Astrocyte (in vitro differentiated cells and primary cell): ENCODE measurements at places on chromosomes 5 and 9.

GRCh38 chr9:108386032-108386431 lies 469.8 kb downstream of the ACTL7B start:
- no peak for DNase-seq
- H3K27ac ChIP-seq: no peak overlapping the region
- H3K4me1 ChIP-seq: peaks cover 12% of the 10 kb centered on the region
- H3K36me3 ChIP-seq: no peaks in the 10 kb centered on the region
- no peaks in the 10 kb centered on the region for H3K27me3 ChIP-seq

DNA sequence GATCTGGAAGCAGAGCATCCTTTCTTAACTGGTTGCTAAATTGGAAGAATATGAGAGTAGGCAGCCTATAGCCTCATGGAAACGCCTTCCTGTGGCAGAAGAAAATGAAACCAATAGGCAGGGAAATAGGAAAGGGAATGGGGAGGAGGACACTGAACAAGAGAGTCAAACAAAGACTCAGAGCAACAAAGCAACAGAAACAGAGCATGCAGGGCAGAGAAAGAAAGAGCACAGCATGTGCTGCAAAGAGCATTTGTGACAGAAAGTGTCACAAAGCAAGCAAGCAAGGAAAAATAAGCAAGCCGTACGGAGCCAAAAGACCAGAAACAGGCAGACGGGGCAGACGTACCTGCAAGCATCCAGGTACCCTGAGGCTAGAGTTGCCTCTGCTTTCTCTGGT lies 123.1 kb downstream of the RAPGEF6 start:
- H3K27me3 ChIP-seq: no peaks in the 10 kb centered on the region
- no peak for DNase-seq
- no peak overlapping the region for H3K27ac ChIP-seq
- H3K36me3 ChIP-seq: no peaks in the 10 kb centered on the region

- no peaks in the 10 kb centered on the region for H3K4me1 ChIP-seq
- no peaks in the 10 kb centered on the region for H3K27me3 ChIP-seq
- H3K4me3 ChIP-seq: no peak overlapping the region
- no peak for DNase-seq
- H3K36me3 ChIP-seq: no peaks in the 10 kb centered on the region
Observed at GRCh38 chr5:179387151-179388110, 42.2 kb upstream of the ADAMTS2 start.

GRCh38 chr5:171312129-171312974 lies 3.3 kb downstream of the TLX3 start:
- H3K36me3 ChIP-seq: no peaks in the 10 kb centered on the region
- peaks cover 10% of the 10 kb centered on the region for H3K4me1 ChIP-seq
- no peak for DNase-seq
- H3K27me3 ChIP-seq: peaks cover 91% of the 10 kb centered on the region

GRCh38 chr9:121840838-121841760 lies 189.7 kb downstream of the DAB2IP start:
- no peak overlapping the region for H3K4me3 ChIP-seq
- DNase-seq: no peak
- no peaks in the 10 kb centered on the region for H3K36me3 ChIP-seq
- peaks cover 4% of the 10 kb centered on the region for H3K27me3 ChIP-seq
- no peak overlapping the region for H3K27ac ChIP-seq

DNA sequence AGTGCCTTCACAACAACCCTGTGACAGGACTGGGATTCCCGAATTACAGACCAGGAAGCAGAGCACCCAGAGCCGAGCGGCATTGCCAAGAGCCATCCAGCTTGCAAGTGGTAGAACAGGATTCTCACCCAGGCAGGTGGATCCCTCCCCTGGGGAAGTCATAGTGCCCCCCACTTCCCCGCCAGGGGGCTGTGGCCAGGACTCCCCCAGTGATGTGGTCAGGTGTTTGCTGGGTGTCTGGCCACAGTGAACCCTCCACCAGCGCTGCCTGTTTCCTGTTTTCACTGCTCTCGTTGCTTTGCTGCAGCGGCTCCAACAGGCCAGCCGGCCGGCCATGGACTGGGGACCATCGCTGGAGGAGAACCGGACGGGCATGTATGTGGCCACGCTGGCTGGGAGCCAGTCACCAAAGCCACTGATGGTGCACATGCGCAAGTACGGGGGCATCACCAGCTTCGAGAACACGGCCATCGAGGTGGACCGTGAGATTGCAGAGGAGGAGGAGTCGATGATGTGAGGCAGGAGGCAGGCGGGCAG lies 19.3 kb downstream of the SLC6A7 start:
- peak; percentile 85 for DNase-seq
- H3K4me1 ChIP-seq: peaks cover 28% of the 10 kb centered on the region
- no peak overlapping the region for H3K4me3 ChIP-seq
- no peaks in the 10 kb centered on the region for H3K36me3 ChIP-seq

- no peak overlapping the region for H3K27ac ChIP-seq
- no peaks in the 10 kb centered on the region for H3K27me3 ChIP-seq
- no peak for DNase-seq
- H3K4me1 ChIP-seq: peaks cover 13% of the 10 kb centered on the region
- H3K36me3 ChIP-seq: no peaks in the 10 kb centered on the region
- no peak overlapping the region for H3K4me3 ChIP-seq
Observed at GRCh38 chr5:144481861-144482260, 311.2 kb downstream of the KCTD16 start.

DNA sequence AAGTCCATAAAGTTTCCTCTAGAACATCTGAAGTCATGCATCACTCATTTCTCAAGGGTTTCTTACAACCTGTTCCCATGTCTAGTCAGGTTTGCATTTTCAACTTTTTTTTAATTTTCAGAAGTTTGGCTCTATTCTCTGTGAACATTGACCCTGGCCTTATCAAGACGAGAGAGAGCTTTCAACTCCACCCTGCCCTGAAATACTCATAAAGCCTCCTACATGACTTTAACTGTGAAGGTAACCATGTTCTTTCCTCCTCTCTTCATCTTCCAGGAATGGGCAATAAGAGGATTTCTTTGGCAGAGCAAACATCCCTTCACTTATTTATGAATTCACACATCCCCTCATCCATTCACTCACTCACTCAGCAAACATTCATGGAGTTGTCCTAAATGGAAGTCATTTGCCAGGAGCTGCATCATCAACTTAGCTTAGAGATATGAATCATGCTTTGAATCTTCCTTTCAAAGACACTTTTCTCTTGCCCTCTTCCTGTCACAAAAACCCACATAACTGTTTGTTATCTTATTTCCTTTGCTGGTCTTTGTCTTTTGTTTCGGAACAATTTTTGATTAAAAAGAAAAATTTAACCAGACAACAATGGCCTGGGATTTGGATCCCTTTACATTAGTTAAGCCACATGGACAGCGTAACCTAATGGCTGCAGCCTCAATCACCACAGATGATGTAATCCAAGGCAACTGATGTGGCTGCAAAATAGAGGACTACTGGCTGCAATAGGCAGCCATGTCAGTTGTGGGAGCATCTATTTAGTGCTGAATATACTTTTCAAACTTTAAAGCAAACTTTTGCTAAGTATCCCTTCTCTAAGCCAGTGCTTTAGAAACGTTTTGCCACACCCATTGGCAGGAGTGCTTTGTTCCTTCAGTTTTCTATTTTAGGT lies 43.0 kb upstream of the GNAQ start:
- H3K27me3 ChIP-seq: no peaks in the 10 kb centered on the region
- H3K4me3 ChIP-seq: no peak overlapping the region
- DNase-seq: peak; percentile 14
- no peak overlapping the region for H3K27ac ChIP-seq
- no peaks in the 10 kb centered on the region for H3K36me3 ChIP-seq
- no peaks in the 10 kb centered on the region for H3K4me1 ChIP-seq

- H3K4me3 ChIP-seq: no peak overlapping the region
- no peaks in the 10 kb centered on the region for H3K27me3 ChIP-seq
- H3K4me1 ChIP-seq: peaks cover 5% of the 10 kb centered on the region
- no peak for DNase-seq
- H3K27ac ChIP-seq: no peak overlapping the region
- H3K36me3 ChIP-seq: no peaks in the 10 kb centered on the region
Observed at GRCh38 chr5:169011009-169011408, 289.9 kb downstream of the SLIT3 start.

DNA sequence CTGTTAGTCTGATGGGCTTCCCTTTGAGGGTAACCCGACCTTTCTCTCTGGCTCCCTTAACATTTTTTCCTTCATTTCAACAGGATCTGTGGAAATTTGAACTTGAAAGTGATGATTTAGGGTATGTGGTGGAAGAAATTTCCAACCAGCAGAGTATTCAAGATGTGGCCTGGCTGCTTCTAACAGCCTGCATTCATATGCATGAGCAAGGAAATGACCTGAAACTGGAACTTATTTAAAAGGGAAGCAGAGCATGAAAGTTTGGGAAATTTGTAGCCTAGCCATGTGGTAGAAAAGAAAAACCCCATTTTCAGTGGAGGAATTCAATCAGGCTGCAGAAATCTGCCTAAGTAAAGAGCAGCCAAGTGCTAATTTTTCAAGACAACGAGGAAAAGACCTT lies 41.7 kb downstream of the UNC13B start:
- H3K4me1 ChIP-seq: no peaks in the 10 kb centered on the region
- no peak overlapping the region for H3K27ac ChIP-seq
- no peak for DNase-seq
- H3K4me3 ChIP-seq: no peak overlapping the region
